Thoracic aorta (tissue), 2 donors: ENCODE measurements at places on chromosomes 1 and 21.

GRCh38 chr1:84504580-84505492 is 1.4 kb upstream of the SPATA1 start:
- DNase-seq, result no peak

GRCh38 chr1:178282949-178283367 is 189.1 kb downstream of the RASAL2 start:
- no peak for DNase-seq

DNA sequence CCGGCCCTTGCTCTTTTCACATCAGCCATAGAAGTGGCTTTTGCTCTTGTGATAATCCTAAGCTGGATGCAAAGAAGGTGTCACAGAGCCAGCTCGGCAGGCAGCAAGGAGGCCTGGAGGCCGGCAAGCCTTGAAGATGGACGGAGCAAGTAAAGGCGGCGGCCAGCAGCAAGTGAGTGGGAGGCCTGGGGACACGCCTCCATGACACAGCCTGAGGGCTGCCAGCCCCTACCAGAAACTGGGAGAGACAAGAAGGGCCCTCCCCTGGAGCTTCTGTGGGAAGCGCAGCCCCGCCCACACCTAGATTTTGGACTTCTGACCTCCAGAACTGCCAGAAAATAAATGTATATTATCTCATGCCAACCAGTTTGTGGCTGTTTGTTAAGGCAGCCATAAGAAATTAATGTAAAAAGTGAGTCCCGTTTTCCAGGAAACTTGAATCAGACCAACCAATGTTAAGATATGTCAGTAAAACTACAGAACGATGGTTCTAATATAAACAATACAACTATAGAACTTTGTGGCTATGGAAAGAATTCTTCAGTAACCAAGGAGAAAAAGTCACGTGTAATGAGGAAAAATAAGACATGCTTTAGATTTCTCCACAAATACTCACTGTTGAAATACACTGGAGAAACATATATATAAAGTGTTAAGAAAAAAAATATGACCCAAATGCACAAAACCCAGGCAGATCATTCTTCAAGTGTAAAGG is 49.9 kb downstream of the BACE2 start:
- no peak for DNase-seq

- no peak for DNase-seq
These were observed 6.0 kb upstream of the KNCN start for GRCh38 chr1:46557403-46557802.

- no peak for DNase-seq
These were observed 36.9 kb upstream of the POU3F1 start for GRCh38 chr1:38083541-38083940.

GRCh38 chr21:44701541-44701940 is 4.6 kb downstream of the KRTAP10-12 start:
- no peak for DNase-seq

DNA sequence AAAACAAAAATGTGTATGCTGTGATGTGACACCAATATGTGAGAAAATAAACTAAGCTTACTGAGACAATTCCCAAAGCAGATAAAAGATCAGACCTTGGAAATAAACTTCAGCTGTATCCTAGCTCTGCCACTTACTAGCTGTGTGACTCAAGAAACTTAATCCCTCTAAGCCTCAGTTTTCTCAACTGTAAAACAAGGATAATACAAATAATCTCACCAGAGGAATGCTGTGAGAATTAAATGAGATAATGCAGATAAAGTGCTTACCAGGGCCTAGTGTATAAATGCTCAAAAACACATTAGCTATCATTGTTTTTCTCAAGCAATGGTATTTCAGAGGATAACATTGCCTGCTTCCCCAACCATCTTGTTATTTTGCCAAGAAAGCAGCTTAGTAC is 2.1 kb downstream of the HEATR1 start:
- no peak for DNase-seq
